ENCODE measurements at places on chromosomes 7 and 10. TPM values are rescaled to one million over a fixed set of nuclear protein-coding genes. Genes with fewer than 3 reads are reported as not detected.

The AEBP1 gene
- 143 TPM for total RNA-seq

The PTF1A gene
- total RNA-seq: 2.8 TPM

The PHKG1 gene
- total RNA-seq: 4.7 TPM

The HYAL4 gene
- not detected for total RNA-seq

The ARHGEF5 gene
- 6.9 TPM for total RNA-seq

The CYP3A5 gene
- total RNA-seq: 4.6 TPM

The GDF10 gene
- total RNA-seq: 10.0 TPM
